Upper lobe of right lung (tissue), 1 donor: ENCODE measurements at places on chromosomes 11 and 22. TPM values are rescaled to one million over a fixed set of nuclear protein-coding genes. Genes with fewer than 3 reads are reported as not detected.

- H3K36me3 ChIP-seq: no peaks in the 10 kb centered on the region
- no peaks in the 10 kb centered on the region for H3K27me3 ChIP-seq
- H3K4me3 ChIP-seq: no peak overlapping the region
- H3K4me1 ChIP-seq: peaks cover 24% of the 10 kb centered on the region
- H3K27ac ChIP-seq: peak overlapping the region; percentile 38
Measured at GRCh38 chr11:12841946-12842630, 167.0 kb upstream of the RASSF10 start.

ZBTB44 gene
- total RNA-seq: 52.9 TPM

GRCh38 chr22:28798810-28799605 lies 1.4 kb downstream of the XBP1 start:
- peak overlapping the region; percentile 100 for H3K27ac ChIP-seq
- peaks cover 56% of the 10 kb centered on the region for H3K4me1 ChIP-seq
- H3K4me3 ChIP-seq: peak overlapping the region; percentile 90
- peaks cover 42% of the 10 kb centered on the region for H3K36me3 ChIP-seq
- DNase-seq: no peak

GRCh38 chr11:83056204-83056603 lies 15.5 kb downstream of the RAB30 start:
- no peak overlapping the region for H3K27ac ChIP-seq
- no peak for DNase-seq
- H3K4me3 ChIP-seq: no peak overlapping the region
- H3K27me3 ChIP-seq: no peaks in the 10 kb centered on the region
- H3K4me1 ChIP-seq: peaks cover 15% of the 10 kb centered on the region

DNA sequence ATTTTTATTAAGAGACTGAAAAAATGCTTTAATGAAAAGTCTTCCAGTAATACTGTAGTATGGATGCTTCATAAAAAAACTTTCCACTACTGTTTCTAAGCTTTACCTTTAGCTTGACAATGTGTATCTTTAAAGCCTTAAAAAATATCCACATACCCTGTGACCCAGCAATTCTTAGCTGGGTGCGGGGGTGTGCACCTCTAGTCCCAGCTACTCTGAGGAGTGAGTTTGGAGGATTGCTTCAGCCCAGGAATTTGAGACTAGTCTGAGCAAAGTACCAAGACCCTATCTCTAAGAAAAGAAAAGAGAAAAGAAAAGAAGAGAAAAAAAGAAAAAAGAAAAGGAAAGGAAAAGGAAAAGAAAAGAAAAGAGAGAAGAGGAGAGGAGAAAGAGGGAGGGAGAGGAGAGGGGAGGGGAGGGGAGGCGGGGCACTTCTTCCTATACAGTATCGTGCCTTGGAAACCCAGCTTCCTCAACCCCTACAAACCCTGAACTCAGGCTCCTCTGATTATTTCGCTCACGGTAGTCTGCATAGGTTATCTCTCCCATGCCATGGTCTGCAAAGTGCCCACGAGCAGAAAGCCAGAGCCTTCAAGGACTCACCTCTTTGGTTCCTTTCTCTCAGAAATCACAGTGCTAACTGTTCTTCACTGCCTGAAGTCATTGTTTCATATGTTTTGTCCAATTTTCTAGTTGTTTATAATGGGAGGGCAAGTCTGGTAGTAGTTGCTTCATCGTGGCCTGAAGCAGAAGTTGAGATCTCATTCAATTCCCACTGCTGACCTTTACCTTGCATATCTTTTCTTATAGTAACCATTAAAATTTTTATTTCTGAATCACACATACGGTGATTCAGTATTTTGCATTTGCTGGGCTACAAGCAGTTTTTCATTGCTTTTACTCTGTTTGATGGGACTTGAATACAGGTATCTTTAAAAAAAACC lies 82.2 kb downstream of the FAM83F start:
- DNase-seq: no peak
- no peaks in the 10 kb centered on the region for H3K36me3 ChIP-seq
- no peak overlapping the region for H3K4me3 ChIP-seq
- peaks cover 3% of the 10 kb centered on the region for H3K4me1 ChIP-seq
- no peaks in the 10 kb centered on the region for H3K27me3 ChIP-seq

- no peak for DNase-seq
- peaks cover 35% of the 10 kb centered on the region for H3K27me3 ChIP-seq
- no peak overlapping the region for H3K4me3 ChIP-seq
- H3K36me3 ChIP-seq: no peaks in the 10 kb centered on the region
- H3K27ac ChIP-seq: no peak overlapping the region
Measured at GRCh38 chr11:120141113-120141767, 3.3 kb upstream of the TRIM29 start.
